ENCODE measurements at places on chromosomes 1 and 21.

- DNase-seq: no peak
Observed at GRCh38 chr1:119805746-119806145, 5.5 kb downstream of the REG4 start.

GRCh38 chr1:226943927-226944326, 3.8 kb downstream of the COQ8A start:
- DNase-seq: no peak

GRCh38 chr21:44315691-44316203, 15.9 kb downstream of the PFKL start:
- no peak for DNase-seq

DNA sequence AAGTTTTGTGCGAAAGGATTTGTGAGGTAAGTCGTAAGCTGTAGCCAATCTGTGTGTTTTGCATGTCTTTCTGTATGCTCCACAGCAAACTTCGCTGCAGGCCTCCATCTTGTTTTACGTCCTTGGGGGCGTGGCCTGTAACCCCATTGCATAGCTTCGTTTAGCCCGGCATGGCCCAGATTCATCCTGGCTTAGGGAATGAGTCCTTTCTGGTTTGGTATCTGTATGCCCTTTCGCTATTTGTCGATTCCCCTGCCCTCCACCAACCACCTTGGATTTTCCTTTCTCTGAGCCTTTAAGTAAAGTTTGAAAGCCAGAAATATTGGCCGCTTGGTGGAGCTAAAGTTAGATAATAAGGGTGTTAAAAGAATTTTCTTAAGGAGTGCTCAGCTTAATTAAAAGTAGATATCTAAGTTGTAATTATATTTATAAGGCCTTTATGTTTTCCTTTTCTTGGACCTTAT, 1.1 kb downstream of the THEM4 start:
- DNase-seq: no peak

DNA sequence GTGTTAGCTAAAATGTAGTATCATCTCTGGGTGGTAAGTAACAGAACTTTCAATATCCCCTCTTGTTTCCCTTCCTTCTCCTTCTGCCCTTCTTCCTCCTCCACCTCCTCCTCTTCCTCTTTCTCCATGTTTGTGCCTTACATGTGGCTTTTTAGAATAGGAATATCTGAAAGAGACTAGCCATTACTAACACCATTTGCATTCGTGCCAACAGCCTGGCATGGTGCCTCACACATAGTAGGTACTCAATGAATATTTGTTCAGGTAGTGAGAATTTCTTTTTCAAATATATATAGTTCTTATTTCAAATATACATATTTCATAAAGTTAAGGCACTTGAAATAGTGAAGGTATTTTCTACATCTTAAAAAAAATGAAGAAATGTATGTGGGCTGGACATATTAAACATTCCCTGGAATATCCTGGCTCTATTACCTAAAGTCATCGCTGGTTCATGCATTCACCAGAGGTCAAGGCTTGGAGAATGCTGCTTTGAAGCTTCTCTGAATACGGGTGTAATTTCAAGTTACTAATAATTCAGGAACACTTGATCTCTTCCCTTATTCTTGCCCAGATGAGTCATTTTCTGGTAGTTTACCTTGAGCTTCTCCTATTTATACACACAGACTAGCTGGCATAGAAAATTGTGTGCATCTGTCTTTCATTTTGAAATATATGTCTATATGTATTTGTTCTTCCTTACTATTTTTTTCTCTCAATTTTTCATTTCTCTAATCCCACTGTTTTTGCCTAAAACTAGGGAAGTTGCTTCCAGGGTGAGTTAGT, 319.4 kb downstream of the TGFB2 start:
- no peak for DNase-seq

- no peak for DNase-seq
Observed at GRCh38 chr1:119779869-119780356, 11.2 kb upstream of the HMGCS2 start.

DNA sequence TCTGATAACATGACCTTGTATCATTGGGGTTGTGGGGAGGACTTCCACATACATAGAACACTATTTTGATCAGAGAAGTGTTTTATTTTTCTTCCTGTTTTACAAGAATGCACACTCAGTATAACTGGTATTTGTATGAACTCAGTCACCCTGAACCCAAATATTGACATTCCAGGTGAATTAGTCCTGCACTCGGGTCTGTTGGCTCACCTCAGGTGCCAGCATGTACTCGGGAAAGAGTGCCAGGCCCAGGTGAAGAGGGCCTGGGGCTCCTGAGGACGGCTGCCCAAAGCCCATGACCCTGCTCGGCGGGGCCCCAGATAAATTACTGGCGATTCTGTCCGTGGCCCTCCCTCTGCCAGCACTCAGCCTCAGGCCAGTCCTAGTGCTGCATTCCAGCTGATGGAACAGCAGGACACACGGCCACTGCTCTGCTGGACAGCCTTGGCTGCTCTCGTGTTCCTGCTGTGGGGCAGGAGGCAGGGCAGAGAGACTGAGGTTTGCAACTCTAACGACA, 75.4 kb upstream of the TMPRSS2 start:
- no peak for DNase-seq

- DNase-seq: no peak
Observed at GRCh38 chr1:111669268-111669667, 49.7 kb downstream of the RAP1A start.

- DNase-seq: no peak
Observed at GRCh38 chr1:248183996-248184395, 9.4 kb downstream of the OR2M2 start.

DNA sequence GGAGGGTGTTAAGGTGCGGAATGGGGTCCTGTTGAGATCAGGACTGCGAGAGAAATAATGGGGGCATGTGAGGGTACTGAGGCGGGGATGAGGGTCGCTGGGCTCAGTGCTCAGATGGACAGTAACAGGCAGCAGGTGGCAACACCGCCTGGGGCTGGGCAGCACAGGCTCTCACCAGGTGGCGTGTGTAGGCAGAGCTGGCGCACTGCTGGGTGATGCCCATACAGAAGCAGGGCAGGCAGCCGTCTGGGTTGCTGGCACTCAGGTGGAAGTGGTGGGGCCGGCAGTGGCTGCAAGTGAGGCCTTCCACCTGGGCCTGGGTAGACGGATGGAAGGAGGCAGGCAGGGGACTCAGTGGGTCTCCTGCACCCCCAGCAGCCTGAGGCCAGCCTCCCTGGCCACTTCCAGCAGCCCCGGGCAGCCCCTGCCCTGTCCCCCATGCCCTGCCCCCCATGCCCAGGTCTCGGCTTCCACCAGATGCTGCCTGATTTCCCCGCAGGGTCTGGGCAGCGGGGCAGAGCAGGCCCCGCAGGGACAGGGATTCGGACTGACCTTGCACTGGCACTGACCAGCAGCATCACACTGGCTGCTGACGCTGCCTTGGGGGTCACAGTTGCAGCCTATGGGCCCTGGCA, 60.5 kb downstream of the LDLRAD2 start:
- no peak for DNase-seq

DNA sequence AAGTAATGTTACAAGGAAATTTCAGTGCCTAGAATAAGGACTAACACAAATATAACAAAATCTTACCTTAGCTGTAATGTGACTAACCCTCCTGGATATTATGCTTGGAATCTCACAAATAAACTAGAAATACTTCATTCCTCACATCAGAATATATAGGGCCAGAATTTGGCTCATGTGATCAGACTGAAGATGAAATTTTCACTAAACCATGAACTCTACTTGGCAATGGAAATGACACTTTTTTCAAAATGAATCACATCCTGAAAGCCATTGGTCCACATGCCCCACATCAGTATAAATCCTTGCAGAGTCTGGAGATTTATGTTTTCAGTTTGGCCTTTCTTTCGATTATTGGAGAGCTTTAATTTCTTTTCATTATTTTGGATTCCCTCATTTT, 227.8 kb downstream of the NRIP1 start:
- DNase-seq: no peak

DNA sequence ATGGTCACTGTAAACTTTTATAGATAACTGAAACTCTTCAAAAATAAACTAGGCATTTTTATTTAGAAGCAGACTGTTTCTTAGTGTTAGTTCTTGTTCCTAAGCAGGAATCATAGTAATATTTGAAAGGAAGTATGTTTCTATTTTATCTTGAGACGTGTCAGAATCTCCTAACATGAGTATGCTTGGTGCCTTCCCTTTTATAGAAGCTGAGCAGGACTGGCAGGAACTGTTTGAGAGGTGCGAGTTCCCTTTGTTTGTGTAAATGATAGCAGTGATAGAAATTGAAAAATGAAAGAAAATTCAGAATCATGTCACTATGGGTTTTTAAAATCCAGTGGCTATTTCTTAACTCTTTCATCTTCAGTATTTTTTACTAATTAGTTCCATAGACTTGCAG, 56.9 kb downstream of the LRRC8D start:
- DNase-seq: no peak

- no peak for DNase-seq
Observed at GRCh38 chr1:56577406-56578137, 1.8 kb downstream of the PLPP3 start.

GRCh38 chr1:25183126-25183980, 48.9 kb downstream of the SYF2 start:
- DNase-seq: no peak

- no peak for DNase-seq
Observed at GRCh38 chr1:115210302-115210711, 121.0 kb upstream of the TSPAN2 start.

- no peak for DNase-seq
Observed at GRCh38 chr21:42777064-42777756, 102.1 kb downstream of the WDR4 start.

DNA sequence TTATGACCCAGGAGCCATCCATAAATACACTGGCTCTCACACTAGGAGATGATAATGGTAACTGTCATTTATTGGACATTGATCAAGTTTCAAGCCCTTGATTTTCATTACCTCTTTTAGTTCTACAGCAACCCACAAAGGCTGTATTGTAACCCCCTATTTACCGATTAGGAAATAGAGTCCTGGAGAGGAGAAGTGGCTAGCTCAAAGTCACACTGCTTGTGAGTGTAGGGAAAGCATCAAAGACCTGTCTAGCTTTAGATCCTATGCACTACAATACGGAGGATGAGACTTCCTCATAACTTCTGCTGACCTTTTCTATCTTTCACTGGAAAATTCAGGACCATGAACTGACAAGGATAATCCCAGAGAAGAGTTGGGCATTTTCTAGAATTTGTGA, 115.2 kb downstream of the LMX1A start:
- DNase-seq: no peak

DNA sequence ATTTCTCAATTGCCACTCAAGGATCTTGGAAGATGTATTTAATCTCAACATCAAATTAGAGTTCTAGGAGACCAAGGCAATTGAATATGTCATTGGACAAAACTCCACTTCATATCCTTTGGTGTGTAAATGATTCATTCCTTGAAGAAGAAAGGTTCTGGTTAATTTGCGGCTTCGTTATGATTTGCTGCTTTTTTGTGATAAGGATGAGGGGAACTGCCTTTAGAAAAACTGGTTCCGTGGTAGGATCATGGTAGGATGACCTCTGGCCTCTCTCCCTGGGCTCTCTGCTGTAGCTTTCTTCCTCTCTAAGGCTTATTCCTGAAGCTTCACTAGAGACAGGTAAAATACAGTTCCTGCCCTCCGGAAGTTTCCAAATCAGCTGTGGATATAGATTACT, 51.5 kb upstream of the ERRFI1 start:
- DNase-seq: no peak

- DNase-seq: no peak
Observed at GRCh38 chr1:47924270-47925048, 72.7 kb downstream of the TRABD2B start.

DNA sequence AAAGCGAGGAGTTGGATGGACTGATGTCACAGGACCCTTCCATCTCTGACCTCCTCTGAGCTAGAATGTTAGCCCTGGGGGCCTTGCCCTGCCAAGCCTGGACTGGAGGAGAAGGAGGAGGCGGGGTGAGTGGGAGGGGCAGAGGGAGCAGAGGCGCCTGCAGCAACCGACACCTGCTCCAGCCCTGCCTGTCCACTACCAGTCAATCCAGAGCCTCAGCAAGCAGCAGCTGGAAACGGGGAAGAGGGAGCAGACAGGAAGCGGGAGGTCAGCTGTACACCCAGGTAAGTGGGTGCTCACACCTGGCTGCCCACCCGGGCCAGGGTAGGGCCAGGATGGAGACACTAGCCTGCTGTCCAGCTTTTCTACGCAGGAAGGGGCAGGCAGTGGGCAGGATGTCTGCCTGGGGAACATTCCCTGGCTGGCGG, at the start of gene IGFN1:
Gene IGFN1 (plus strand): TSS at position 201 of the 428 bp plus-strand sequence. CDS start 2,470 bp downstream, outside the sequence.
- DNase-seq: no peak

DNA sequence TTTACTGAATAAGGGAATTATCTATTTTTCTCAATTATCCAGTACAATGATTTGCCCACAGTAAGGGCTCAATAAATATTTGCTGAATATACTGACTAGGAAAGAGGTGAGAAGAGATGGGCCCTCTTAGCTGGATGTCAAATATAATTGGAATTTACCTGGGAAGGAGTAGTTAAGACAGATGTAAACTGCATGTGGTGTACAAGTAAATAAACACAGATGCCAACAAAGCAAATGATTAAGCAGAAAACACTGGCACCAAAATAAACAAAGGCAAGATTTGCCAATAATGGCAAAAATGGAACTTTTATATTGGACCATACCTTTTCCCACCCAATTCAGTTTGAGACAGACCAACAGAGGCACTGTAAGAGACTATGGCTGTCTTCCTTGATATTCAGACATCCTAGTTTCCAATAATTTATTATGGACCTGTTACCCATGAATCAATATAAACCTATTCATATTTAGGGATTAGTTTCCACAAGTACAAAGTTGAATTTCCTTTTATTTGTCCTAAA, 7.4 kb downstream of the PNRC2 start:
- DNase-seq: no peak

DNA sequence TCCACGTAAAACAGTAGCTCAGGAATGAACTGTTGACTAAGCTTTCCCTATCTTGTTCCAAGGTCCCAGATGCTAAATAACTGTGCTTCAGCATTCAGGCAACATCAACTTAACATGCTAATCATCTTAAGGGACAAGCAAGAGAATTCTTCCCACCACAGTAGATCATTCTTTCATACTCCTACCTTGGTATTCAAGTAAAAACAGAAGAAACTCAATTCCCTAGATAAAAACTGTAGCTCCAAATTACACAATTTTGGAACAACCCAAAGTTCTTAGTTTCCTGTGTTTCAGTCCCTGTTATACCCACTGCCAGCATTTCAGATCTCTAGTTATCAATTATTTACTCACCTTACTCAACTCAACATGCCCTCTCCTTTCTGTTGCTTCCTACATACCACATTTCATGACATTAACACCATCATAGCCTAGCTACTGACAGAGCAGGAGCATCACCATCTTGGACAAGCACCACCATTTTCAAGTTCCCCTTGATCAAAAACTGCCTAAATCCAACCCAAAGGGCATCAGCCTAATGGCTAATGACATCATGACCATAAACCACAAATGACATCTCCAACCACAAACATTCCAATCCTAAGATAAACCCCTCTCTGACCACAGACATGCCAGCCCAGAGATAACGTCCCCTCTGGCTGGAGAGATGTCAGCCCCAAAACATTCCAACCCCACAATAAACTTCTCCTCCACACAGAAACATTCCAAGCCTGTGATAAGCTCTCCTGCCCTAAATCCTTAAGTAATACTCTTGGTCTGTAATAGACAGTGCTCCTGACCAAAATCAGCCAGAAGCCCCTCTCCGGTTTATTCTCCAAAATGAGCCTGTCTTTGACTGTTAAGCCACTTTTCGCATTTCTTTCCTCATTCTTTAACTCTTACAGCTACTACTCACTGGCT, 191.2 kb downstream of the RERE start:
- DNase-seq: no peak

Data from cortex of kidney (tissue), 1 donor.